ENCODE measurements at places on chromosomes 11 and 22. TPM values are rescaled to one million over a fixed set of nuclear protein-coding genes. Genes with fewer than 3 reads are reported as not detected.

TNNT3 gene
- total RNA-seq = not detected

OR5A1 gene
- total RNA-seq = not detected

LRRN4CL gene
- 0.02 TPM for total RNA-seq

NCAM1 gene
- total RNA-seq = 19.8 TPM

RIC8A gene
- 82.0 TPM for total RNA-seq

FUT4 gene
- 3.2 TPM for total RNA-seq

PCSK7 gene
- 8.4 TPM for total RNA-seq

GPHA2 gene
- not detected for total RNA-seq

GAL3ST1 gene
- total RNA-seq = not detected

UPB1 gene
- total RNA-seq = not detected

HTR3B gene
- total RNA-seq = not detected

PATE2 gene
- total RNA-seq = not detected

MMP8 gene
- not detected for total RNA-seq

DAGLA gene
- total RNA-seq = 0.52 TPM

ROM1 gene
- 3.0 TPM for total RNA-seq

B4GALNT4 gene
- total RNA-seq = 8.6 TPM

OR2AG1 gene
- not detected for total RNA-seq

KCTD14 gene
- 0.66 TPM for total RNA-seq

MAPK11 gene
- 1.3 TPM for total RNA-seq

TIGD3 gene
- total RNA-seq = 0.26 TPM

JAM3 gene
- total RNA-seq = 11.3 TPM

CD3D gene
- total RNA-seq = not detected

IL17REL gene
- not detected for total RNA-seq

ANO1 gene
- total RNA-seq = 2.7 TPM

MIOX gene
- 0.29 TPM for total RNA-seq

MMP3 gene
- not detected for total RNA-seq

OR51B6 gene
- not detected for total RNA-seq

FAM83F gene
- total RNA-seq = 0.07 TPM

APOA5 gene
- not detected for total RNA-seq

THRSP gene
- total RNA-seq = not detected

ELFN2 gene
- 0.02 TPM for total RNA-seq

MS4A18 gene
- total RNA-seq = not detected

FAM180B gene
- not detected for total RNA-seq

DMC1 gene
- total RNA-seq = 3.2 TPM

SHANK3 gene
- 1.2 TPM for total RNA-seq

OOSP4B gene
- total RNA-seq = not detected

Measured in NCI-H460 (cell line).